Activated CD4-positive, alpha-beta T cell treated with anti-CD3 and anti-CD28 coated beads for 24 hours (primary cell): ENCODE measurements at places on chromosomes 5 and 9.

GRCh38 chr5:147310059-147310704, 75.4 kb downstream of the STK32A start:
- DNase-seq, result no peak

DNA sequence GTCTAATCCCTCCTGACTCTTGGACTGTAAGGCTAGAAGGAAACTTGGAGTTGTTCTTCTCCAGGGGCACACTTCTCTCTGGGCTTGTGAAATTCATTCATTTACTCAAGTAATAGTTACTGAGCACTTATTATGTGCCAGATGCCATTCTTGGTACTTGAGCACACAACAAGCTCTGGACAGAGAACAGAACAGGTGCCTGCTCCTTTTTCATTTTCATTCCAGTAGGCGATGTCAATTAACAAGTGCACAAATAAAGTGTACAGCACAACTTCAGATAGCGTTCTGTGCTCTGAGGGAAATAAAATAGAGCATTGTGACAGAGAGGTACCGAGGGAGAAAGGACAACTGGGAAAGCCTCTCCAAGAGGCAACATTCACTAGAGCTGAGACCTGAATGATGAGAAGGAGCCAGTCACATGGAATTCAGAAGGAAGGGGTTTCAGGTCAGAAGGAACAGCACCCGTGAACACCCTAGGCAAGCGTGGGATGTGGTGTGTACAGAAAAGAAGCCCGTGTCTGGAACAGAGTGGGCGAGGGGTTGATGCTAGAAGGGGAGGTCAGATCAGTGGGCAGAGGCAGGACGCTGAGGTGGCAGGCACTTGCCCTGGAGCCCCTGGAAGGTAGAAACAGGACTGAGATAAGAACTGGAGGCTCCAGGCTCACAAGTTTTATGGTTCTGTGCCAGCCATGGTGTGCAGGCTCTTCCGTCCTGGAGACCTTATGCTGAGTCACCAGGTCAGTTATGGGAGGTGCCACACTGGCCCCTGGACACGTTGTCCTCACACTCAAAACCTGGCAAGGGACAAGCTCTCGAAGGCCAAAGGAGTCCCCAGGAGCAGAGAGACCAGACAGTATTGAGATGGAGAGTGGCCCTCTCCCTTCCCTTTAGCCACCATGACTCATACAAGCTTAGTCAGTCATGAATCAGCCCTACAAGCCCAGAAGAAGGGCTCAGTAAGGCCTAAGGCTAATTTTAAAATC, 7.2 kb upstream of the ABLIM3 start:
- no peak for DNase-seq

GRCh38 chr9:94144394-94144793, 60.1 kb downstream of the PTPDC1 start:
- no peak for DNase-seq

- DNase-seq, result no peak
Observed at GRCh38 chr9:79632705-79633104, 60.9 kb downstream of the TLE4 start.

DNA sequence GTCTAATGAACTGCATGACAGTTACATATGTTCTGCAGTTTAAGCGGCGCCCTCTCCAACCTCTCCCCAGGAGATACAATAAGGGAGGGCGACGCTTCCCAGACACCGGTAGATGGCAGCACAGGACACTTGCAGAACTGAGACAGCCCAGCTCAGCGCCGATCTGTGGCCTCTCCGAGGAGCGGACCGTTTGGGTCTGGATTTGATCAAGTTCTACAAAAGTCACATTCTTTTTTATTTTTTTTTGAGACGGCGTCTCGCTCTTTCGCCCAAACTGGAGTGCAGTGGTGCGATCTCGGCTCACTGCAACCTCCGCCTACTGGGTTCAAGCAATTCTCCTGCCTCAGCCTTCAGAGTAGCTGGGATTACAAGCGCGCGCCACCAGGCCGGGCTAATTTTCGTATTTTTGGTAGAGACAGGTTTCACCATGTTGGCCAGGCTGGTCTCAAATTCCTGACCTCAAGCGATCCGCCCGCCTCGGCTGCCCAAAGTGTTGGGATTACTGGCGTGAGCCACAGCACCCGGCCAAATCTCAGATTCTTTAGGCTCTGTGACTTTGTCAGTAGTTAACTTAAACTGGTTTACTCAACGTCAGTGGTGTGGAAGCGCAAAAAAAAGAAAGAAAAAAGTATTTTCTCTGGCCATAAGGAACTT, 1.4 kb upstream of the ATOSB start:
- DNase-seq, result peak; percentile 86

- DNase-seq, result no peak
Observed at GRCh38 chr5:6818594-6819511, 105.6 kb downstream of the TENT4A start.

DNA sequence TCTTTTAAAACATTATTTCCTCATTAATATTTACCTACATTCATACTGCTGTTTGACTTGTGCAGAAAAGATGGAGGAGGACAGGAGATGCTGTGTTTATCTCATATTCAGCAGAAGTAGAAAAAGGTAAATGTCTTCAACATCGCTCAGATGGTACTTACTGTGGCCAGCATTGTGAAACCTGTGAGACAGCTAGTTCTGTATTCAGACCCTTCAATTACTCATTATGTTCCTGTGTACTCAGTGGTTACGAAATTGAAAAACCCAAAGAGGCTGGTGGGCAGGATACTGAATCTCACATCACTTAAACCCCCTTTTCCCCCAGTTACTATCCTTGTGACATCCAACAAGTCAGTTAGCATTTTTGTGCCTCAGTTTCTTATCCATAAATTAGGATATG, 216.0 kb downstream of the KDM4C start:
- no peak for DNase-seq

DNA sequence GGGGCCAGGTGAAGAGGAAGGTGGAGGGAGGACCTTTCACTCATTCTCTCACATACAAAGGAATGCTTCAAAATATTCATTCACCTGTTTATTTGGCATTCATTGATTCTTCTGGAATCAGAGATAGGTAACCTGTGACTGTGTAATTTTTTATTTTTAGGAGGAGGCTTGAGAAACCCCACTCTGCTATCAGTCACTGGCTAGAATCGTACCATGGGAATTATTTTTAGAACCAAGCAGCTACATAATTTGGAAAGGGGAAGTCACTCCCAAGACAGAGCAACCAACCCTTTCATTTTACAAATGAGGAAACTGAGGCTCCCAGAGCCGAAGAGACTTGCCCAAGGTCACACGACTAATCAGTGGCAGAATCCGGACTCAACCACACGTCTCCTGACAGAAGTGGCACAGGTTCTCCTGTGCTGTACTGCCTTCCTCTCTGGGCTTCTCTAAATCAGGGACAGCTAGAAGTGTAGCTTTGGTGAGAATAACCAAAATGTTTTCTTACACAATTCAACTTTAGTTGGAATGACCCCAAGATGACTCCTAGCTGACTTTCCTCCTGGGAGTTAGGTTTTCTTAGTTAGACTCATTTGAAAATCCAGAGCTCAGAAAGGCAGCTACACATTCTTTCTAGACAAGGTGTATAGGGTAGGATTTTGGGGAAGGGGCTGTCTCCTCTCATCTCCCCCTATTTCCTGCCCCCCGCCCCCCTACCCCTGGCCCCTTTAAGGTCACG, 264.3 kb upstream of the PANK3 start:
- DNase-seq, result no peak

GRCh38 chr9:129432297-129433154, 188.4 kb downstream of the C9orf50 start:
- no peak for DNase-seq

- no peak for DNase-seq
Observed at GRCh38 chr9:130639124-130639765, 25.1 kb upstream of the PRDM12 start.

DNA sequence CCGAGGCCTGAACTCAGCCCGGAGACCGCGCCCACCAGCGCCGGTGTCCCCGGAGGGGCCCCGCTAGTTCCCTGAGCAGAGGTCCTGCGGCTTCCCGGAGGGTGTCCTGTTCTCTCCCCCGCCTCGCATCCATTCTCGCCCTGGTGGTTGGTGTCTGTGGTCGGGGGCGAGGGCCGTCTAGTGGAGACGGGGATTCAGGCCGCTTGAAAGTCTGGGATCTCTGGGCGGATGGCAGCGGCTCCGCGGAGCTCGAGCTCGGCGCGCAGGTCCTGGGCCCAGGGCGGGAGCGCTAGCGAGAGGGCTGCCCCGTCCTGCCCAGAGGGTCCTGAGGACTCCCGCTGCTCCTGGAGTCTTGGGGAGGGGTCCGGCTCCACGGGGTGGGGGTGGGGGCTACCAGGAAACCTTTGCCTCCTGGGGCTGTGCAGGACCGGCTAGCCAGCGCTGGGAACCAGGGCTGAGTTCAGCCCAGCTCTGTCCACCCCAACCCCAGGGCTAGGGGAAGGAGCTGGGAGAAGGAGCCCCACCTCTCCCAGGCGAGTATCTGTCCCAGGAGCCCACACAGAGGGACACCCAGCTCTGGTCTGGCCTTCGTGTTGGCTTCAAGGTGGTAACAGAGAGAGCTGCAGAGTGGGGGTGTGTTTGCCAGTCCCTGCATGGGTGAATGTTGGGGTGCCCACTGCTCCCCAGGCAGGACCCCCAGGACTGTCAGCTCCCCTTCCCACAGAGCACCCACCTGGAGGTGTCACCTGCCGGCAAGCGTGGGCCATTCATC, 4.0 kb downstream of the TOR4A start:
- DNase-seq, result no peak

GRCh38 chr5:77180167-77181081, 30.1 kb upstream of the PDE8B start:
- no peak for DNase-seq

- no peak for DNase-seq
Observed at GRCh38 chr9:132744881-132745755, 74.9 kb downstream of the GTF3C4 start.

GRCh38 chr9:116544896-116545295, 142.2 kb upstream of the TRIM32 start:
- DNase-seq, result no peak

DNA sequence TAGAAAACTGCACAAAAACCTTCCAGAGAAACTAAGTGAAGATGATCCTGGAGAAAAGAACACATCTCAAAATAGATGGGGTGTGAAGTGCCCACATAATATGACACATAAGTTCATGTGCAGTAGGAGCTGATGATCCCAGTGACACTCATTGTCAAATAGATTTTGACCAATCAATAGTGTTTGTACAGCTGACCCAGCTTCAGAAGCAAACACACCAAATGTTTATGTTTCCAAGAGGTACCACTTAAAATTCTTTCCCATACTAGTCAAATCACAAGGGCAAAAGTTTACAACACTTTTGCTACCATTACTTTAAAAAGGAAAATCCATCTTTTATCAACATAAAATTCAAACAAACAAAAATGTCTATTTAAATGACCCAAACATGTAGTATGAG, 175.0 kb downstream of the MLLT3 start:
- no peak for DNase-seq

DNA sequence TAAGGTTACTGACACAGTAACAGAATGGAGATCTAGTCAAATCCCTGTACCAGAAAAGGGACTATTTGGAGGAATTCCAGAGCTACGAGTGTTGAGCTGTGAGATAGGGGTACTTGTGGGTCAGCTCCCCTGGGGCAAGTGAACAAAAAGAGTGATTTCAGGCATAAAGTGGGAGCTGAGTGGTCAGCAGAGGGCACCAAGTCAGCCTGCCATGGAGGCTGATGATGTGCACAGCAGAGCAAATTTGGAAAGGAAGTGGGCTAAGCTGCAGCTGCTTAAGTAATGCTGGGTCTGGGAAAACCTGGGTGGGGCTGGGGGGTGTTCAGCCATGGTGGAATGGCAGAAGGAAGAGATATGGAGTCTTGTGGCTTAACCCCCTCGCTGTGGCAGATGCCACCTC, 327.9 kb downstream of the NTRK2 start:
- DNase-seq, result no peak

- no peak for DNase-seq
Observed at GRCh38 chr5:34474573-34475021, 181.5 kb upstream of the RAI14 start.

DNA sequence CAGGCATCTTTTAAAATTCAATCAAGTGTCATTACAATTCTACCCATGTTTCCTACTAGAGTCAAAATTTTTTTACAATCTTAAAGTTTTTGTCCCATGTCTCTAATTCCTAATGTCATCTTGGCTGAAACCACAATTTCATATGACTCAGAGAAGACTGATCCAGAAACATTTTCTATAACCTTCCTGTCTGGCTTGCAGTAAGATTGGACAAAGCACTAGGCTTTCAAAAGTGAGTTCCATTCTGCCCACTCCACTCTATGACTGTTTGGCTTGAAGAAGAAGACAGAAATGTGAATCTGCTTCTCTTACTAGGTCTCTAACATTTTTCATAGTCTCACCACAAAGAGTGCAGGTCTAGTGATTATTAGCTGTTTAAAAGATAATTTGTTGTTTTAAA, 88.8 kb downstream of the NR3C1 start:
- no peak for DNase-seq

DNA sequence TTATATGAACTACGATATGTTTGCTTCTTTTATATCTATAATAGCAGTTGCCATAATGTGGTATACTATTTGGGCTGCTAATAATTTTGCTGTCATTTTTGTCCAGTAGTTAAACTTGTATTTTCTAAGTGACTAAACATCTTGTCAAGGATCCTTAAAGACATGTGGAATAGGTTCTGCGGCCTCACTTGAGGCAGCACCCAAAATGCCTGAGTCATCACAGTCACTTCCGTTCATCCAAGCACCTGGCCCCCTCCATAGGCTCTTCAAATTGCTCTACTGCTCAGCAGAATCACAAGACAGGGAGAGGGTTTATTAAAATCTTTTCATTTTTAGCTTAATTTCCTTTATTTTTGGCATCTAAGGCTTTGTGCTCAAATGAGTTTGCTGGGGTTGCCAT, 259.1 kb downstream of the AOPEP start:
- DNase-seq, result no peak

DNA sequence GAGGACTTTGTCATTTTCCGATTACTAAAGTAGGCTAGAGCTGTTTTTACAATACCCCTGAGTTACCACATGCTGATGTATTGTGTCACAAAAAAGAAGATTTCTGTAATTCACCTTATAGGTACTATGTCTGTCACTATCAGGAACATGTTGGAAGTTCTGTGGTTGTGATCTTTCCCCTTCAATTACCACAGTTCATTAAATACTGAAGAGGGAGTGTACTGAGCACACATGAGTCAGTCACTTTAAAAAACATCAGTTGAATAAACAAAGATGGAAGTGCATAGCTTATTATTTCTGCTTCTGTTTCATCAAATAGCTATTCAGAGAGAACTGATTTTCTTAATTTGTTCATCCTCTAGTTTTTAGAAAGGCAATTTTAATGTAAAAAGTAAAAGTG, 31.7 kb downstream of the AP3S1 start:
- DNase-seq, result no peak

GRCh38 chr5:100434815-100435214, 100.4 kb upstream of the FAM174A start:
- DNase-seq, result no peak

GRCh38 chr9:122930541-122931225, 629 bp downstream of the ZBTB26 start:
- no peak for DNase-seq
